ENCODE measurements at places on chromosomes 1 and 21.
A peak's percentile ranks its signal among the peaks of the same experiment; 100 is the strongest.

GRCh38 chr1:10610901-10611600 lies 136.3 kb downstream of the PEX14 start:
- no peak for DNase-seq

DNA sequence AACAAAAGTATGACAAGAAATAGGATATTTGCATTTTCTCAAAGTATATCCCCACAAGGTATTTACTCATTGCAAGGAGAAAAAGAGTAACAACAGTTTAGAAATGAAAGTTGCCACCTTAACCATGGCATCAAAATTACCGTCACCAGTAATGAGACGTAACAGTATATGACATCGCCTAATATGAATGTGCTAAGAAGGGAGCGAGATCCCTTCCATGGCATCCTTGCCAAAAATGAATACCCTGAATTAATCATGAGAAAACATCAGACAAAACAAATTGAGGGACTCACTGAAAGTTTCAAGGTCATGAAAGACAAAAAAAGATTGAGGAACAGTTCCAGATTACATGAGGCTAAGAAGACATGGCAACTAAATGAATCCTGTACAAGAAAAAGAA lies 78.9 kb upstream of the MROH9 start:
- no peak for DNase-seq

DNA sequence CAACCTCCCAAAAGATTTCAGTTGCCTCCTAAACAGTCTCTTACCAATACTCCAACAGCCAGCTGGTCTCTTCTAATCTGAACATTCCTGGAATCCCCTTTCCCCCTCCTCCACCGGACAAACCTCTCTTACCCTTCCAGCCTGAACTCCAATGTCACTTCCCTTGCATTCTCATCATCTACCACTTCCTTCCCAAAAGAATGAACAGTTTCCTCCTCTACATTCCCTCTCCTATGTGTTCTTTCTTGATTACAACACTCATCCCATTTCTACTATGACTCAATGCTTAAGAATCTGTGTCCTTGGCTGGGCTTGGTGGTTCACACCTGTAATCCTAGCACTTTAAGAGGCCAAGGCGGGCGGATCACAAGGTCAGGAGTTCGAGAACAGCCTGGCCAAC lies 417.1 kb downstream of the SETD4 start:
- no peak for DNase-seq

DNA sequence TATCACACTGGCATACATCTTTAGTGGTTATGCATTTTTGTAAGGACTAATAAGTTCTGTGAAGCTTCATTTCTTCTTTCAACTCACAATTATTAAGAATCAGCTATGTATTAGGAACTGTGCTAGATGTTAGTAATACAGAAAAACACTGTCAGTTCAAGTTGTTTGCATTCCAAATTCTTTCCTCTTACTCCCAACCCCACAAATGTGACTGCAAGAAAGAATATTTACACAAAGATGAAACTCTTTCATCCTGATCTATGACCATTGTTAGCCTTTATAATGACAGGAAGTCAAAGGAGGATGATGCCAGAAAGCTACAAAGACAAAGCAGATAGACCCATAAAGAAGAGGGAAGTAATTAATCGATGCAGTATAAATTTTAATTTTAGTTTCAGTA lies 21.0 kb upstream of the GADD45A start:
- DNase-seq = no peak

- DNase-seq = no peak
Observed at GRCh38 chr1:177309880-177310279, 139.1 kb downstream of the BRINP2 start.

GRCh38 chr1:96927125-96927524 lies 205.5 kb downstream of the PTBP2 start:
- DNase-seq = peak; percentile 4

- no peak for DNase-seq
Observed at GRCh38 chr1:58152697-58153096, 393.8 kb downstream of the OMA1 start.

DNA sequence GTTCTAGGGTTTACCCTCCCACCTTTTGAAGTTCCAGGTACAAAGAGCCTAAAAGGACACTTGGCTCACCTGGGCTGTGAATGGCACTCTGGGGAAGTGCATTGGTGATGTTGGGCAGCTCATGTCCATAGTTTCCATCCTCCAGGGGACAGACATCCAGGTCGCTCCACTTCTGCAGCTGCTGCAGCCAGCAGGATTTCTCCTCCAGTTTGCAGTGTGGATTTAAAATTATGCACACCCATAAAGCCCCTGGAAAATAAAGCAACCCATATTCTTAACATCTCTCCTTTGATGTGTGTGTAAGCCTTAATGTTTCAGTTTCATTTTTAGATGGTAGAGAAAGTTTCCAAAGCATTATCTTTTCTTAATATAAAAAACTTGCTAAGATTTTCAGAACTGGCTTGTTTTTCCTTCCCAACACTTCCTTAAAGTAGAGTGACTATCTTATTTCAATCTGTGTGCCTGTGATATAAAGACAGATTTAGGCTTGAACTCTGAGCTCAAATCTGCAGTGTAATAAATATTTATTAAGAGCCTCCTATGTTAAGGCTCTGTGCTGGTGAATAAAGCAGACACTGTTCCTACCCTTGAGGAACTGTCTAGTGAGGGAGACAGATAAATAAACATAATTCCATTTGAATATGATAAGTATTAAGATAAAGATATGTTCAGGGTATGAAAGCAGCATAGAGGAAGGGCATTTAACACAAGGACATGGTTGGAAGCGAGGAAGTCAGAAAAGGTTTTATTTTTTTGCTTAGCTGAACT lies 39.1 kb downstream of the UROD start:
- no peak for DNase-seq

GRCh38 chr1:3910049-3910731 lies 10.1 kb upstream of the C1orf174 start:
- DNase-seq = no peak

DNA sequence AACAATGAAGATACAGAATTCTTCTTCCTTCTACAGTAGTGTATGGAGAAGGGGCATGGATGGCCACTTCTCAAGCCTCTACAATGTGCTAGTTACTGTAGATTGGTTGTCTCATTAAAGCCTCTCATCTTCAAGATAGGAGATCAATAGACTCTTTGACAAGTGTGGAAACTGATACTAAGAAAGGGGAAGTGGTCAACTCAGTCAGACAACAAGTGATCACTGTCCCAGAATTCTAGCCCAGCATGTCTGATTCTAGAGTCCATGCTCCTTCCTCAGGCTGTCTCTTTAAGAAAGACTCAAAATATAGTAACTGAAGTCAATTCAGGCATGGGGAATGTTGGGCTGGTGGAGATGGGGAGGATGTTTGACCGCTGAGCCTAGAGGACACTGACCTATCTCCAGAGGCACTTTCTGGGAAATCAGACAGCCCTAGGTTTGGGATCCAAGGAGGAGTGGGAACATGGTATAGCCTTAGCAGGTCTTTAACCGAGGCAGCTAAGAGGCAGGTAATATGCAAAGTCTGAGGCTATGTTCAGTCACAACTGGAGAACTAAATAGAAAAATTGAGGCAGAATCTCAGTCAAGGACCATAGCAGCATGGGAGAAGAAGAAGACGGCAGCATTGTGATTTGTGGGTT lies 39.3 kb upstream of the EYA3 start:
- no peak for DNase-seq

- DNase-seq = no peak
Observed at GRCh38 chr1:180953291-180954004, 40.8 kb downstream of the KIAA1614 start.

DNA sequence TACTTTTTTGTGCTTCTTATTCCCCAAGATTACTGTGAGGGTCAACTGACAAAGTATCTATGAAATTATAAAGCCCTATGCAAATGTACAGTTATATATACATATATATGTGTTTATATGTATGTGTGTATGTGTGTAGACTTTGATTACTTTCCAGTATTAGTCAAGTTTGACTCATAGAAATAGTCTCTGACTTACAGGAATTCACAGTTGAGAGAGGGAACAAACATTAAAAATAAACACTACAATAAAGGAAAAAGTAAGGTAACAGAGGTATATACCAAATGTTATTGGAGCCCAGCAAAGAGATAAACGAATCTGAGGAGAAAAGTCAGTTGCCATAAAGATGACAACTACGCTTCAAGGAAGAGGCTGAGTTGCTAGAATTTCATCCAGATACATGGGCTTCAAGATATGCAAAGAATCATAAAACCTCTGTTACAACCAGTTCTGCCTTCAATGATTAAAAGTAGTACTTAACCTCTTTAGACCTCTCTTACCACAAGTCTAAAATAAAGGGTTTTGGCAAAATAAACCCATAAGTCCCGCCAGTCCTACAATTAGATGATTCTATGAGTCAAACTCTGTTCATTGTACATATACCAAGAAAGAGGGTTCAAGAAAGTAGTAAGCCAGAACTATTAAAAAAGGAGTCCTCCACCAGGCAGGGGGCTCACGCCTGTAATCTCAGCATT lies 7.2 kb downstream of the IFT25 start:
- no peak for DNase-seq

- no peak for DNase-seq
Observed at GRCh38 chr1:91024481-91025119, 2.8 kb upstream of the ZNF644 start.

DNA sequence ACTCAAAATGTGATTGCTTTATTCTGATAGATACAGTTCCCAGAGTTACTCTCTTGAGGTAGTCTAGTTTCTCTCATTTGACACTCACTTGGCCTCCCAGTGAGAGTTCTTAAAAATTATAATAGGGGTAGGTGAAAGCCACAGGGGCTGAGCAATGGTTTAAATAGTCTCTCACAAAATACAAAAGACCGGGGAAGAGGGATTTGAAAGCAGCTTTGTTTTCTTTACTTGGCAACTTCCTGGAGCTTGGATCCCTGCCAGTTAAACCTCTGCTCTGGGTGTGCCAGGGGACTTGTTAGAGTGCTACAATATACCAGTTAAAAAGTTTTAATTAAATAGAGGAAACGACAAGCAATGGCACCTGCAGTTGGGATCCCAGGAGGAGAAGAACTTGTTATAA lies 31.7 kb downstream of the OR13G1 start:
- DNase-seq = no peak

- no peak for DNase-seq
Observed at GRCh38 chr1:185838111-185838510, 103.9 kb downstream of the HMCN1 start.

DNA sequence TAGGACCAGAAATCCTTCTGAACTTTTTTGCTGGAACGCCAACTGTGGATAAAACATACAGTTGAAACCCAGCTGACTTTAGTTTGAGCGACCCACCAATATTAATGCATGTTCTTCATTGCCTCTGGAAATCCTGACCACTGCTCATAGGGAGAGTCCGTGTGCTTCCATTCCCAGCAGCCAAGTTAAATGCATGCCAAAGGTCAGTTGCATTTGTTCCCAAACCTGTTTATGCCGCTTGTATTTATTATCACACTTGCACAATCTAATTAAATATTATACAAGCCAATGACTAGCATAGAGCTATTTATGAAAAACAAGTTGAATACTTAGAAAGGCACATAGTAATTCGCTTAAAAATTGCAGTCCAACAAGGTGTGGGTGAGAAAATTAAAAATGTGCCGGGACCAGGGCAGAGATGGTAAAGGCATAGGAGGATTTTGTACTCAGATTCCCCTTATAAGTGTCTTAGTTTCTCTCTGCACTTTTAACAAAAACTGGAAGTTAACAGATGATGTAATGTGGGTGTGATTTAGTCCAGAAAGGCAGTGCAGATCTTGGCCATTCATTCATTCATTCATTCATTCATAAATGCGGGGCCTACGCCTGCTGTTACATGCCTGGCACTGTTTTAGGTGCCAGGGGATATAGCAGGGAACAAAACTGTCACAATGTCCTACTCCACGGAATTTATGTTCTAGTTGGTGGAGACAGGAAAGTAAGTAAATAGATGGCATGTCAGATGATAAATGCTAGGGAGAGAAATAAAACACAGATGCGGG lies 99.7 kb downstream of the PRDM2 start:
- no peak for DNase-seq

DNA sequence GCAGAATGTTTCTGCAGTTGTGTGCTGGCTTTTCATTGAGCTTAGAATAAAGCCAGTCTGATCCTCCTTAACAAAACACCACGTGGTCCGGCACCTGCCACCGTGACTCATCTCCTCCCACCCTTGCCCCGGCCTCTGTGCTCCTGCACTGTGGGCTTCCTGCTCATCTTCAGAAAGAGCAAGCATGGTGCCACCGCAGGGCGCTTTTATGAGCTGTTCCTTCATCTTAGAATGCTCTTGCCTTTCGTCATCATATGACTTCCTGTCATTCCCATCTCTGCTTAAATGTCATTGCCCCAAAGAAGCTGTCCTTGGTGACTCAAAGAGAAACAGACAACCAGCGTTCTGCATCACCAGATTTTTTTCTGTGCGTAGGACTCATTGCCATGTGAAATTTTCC lies 117.8 kb downstream of the HHAT start:
- peak; percentile 96 for DNase-seq

DNA sequence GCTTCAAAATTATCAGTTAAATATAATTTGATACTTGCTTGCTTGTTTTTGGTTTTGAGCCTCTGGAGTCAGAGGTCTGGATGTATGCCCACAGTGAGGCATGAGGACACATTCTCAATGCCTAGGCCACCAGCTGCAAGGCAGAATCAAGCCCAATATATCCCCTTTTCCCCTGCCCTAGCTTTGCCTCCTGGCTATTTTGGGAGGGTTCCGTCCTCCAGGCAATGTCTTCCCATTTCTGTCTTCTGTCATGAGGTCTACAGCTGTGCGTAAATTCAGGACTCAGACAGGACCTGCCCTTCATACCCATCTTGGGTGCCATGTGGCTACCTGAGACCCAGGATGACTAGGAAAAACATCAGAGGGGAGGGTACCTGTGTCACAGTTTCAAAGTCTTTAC lies 19.2 kb downstream of the NRDC start:
- no peak for DNase-seq

DNA sequence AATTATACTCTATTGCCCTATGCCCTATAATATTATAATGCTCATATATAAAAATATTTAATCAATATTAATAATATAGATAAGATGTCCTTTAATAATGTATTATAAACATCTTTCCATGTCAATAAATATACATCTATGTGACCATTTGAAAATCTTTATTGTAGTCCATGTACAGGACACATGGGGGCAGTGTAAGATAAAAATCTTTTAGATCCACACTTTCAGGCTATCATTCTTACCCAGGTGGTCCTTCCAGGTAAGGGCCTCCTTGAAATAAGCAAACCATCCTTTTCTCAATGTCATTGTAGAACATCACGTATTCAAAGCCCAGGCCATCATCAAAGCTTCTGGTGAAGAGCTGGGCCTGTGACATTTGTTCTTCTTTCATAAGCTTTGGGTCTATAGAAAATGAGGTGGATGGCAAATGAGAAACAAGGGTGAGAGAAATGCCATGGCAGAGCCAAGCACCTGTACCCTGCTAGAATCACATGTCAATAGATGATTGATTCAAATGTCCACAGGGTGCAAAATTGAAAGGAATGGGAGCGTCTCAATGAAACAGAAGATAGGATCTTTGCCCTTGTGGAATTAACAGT lies 20.2 kb downstream of the THEM4 start:
- no peak for DNase-seq

DNA sequence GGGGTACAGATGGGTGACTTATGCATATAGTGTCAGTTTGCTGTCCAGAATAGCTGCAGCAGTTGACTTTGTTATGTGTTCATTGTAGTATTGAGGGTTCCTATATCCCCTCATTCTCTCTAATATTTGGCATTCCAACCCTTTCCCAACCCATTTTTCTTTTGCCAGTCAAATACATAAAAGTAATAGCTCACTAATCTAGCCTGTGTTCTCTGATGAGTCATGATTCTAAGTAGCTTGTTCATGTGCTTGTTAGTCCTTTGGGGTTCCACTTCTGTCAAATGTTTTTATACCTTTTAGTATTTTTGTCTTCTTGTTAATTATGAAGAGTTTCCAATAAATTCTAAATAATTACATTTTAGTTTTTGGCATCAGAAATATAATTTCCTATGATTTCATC lies 99.2 kb upstream of the MROH9 start:
- no peak for DNase-seq
